ENCODE measurements at places on chromosomes 7 and 10.

DNA sequence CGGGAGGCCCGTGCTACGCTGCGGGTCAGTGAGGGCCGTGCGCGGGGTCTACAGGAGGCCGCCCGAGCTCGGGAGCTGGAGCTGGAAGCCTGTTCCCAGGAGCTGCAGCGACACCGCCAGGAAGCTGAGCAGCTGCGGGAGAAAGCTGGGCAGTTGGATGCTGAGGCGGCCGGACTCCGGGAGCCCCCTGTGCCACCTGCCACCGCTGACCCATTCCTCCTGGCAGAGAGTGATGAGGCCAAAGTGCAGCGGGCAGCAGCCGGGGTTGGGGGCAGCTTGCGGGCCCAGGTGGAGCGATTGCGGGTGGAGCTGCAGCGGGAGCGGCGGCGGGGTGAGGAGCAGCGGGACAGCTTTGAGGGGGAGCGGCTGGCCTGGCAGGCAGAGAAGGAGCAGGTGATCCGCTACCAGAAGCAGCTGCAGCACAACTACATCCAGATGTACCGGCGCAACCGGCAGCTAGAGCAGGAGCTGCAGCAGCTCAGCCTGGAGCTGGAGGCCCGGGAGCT is 7.0 kb downstream of the LZTS2 start:
- DNase-seq, result no peak

GRCh38 chr10:88163572-88163971 is 300.1 kb downstream of the PTEN start:
- DNase-seq, result no peak

GRCh38 chr10:128915630-128916029 is 551.4 kb upstream of the MGMT start:
- no peak for DNase-seq

GRCh38 chr10:14740684-14741247 is 33.9 kb downstream of the FAM107B start:
- no peak for DNase-seq
